Globus pallidus (tissue), 1 donor: ENCODE measurements at places on chromosomes 16 and 17.

GRCh38 chr17:82838386-82839063 lies 1.3 kb downstream of the ZNF750 start:
- no peak for DNase-seq

- DNase-seq = no peak
Observed at GRCh38 chr17:65985571-65985970, 206.4 kb downstream of the CEP112 start.

GRCh38 chr17:6245301-6246177 lies 175.4 kb downstream of the WSCD1 start:
- DNase-seq = no peak

DNA sequence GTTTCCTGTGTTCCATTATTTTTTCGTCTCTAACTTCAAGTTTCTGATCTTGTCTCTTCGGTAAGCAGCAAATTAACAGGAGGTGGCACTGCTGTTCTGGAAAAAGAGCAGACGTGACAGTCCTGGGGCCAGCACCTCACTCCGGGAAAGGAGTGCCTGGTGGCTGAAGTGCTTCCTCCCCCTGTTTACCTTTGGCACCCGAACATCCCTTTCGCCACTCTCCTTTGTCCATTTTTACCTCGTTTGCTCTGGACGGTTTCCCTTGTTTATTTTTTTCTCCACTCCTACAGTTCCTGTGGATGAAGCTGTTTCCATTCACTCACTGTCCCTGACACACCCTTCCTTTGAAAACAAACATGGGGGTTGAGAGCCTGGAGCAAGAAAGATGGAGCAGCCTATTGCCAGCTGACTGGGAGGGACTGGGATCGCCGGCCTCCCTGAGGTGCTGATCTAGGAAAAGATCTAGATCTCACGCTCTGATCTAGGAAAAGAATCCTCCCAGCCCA lies 12.6 kb downstream of the SAP30BP start:
- DNase-seq = peak; percentile 62

- no peak for DNase-seq
Observed at GRCh38 chr16:56774016-56774680, 44.2 kb downstream of the NUP93 start.

- peak; percentile 95 for DNase-seq
Observed at GRCh38 chr17:7241783-7242716, at the start of gene GABARAP. Gene GABARAP, minus strand, starts transcription at chr17:7242449. Its CDS starts 119 bp downstream, at chr17:7242330.

GRCh38 chr17:83162035-83162745 lies 82.8 kb downstream of the METRNL start:
- no peak for DNase-seq

DNA sequence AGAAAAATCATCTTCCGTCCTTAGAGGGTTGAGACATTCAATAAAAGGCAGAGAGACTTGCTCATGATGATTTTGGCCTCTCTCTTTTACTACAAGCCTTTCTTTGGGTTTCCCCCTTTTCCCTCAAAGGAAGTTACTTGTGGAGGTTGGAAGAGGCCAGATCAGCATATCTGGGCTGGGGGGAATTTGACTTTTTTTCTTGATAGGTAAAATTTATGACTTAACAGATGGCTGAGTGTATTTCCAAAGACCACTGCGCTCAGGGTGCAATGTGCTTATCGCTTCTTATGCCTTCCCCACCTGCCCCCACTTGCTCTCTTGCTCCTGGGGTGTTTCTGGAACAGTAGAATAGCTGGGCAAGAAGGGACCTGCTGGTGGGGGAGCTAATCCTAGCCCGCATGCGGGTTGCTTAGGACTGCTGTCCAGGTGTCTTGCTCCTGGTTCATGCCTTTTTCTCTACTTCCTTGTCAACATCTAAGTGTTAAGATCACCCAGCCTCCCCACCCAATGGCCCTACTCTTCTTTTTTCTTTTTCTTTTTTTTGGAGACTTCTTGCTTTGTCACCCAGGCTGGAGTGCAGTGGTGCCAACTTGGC lies 131.9 kb downstream of the MSI2 start:
- DNase-seq = no peak

DNA sequence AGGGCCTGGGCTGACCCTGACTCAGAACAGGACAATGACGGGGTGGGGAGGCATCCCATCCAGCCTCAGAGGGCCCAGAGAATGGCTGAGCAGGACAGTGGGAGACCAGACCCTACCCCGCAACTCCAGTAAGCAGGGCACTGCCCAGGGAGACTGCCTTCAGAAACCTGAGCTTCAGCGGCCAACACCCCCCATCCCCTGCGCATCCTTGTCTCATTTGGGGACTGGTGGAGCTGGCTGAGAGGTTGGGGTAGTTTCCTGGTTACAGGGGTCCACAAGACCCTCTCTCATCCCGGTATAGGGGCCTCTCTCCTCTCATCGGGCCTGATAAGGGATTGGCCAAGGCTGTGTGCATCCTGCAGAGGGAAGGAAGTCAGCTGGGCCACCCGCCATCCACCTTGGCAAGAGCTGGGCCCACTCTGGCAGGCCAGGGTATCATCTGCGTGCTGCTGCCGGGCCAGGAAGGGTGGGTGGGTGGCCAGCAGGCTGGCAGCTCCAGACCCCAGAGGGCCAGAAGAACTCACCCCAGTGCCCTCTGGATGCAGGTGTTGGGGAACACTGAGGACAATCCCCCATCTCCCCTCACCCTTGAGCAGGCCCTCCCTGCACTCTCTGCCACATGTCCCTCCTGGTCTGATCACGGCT lies 229.1 kb downstream of the KATNIP start:
- no peak for DNase-seq

DNA sequence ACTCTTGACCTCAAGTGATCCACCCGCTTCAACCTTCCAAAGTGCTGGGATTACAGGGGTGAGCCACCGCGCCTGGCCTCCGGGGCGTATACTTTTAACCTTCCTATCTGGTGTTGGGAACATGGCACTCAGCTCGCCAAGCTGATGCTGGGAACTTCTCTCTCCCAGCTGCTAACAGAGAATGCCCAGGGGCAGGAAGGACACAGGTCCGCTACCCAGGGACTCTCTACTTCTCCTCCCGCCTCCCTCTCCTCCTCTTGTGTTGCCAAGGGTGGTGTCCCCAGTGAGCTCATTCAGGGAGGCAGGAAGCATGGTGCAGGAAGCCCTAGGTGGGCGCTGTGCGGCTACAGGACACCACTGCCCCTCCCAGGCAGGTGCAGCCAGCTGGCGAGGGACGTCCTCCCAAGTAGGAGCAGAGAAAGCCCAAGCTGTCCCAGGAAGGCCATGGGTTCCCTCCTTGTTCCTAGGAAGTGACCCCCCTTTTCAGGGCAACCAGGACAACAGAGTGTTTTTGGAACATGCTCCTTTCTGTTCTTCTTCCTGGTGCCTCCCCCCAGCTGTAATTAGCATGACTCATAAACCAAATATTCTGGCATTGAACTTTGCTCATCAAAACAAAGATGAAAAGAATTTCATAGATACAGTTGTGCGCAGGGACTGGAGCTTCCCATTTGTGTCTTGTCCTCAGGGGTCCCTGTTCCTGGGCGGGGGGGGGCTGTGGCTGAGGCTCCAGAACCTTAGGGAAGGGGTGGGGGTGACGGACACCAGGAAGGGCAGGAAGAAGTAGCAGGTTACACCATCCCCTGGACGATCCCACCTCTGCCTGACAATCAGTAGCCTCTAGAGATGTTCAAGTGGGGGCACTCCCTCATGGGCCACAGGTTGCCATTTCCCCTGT lies 2.7 kb downstream of the C1QTNF1 start:
- no peak for DNase-seq

DNA sequence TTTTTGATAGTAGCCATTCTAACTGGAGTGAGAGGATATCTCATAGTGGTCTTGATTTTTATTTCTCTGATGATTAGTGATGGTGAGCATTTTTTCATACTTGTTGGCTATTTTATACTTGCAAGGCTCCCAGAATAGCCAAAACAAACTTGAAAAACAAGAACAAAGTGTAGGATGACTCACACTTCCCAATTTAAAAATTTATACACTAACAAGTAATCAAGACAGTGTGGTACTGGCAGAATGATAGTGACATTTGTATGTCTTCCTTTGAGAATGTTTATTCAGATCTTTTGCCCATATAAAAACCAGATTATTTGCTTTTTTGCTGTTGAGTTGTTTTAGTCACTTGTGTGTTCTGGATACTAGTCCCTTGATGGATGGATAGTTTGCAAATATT lies 17.8 kb downstream of the SPECC1 start:
- DNase-seq = no peak

- no peak for DNase-seq
Observed at GRCh38 chr17:50877838-50878237, 11.7 kb upstream of the TOB1 start.

- DNase-seq = no peak
Observed at GRCh38 chr16:69166946-69167930, 19.7 kb upstream of the SNTB2 start.

DNA sequence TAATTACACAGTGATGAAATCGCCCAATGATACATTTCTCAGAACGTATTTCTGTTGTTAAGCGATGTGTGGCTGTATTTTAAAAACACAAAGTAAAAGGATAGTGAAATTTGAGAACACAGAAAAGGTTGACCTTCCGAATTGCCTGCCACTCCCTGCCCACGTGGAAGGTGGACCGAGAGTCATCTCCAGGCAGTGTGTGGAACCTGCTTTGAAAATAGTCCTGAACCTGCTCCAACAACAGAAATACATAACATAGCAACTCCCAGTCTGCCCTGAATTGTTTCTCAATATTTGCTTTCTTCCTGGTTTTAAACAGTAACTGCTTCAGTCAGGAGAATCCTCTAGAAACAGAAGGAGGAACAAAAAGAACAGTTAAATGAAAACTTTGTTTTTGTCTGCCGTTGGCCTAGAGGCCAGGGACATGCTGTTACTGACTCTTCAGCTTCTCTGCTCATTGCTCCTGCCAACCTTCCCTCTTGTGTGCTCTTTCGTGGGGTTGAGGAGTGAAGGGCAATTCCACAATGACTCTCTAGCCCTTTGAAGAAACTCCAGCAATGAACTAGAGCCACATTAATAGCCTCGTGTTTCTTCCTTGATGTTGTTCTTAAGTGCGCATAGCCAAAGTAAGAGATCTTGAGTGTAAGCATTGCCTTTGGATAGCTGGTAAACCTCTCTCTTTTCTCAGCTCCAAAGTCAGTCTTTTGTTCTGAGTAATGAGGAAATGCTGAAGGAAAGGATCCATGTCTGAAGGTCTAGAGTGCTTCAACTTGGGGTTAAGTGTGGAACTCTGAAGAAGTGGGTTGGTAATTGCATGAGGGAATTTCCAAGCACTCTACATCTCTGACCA lies 452.5 kb upstream of the CCL2 start:
- DNase-seq = peak; percentile 7

- DNase-seq = peak; percentile 89
Observed at GRCh38 chr17:8288336-8289102, at the start of gene RANGRF. Gene RANGRF, plus strand, starts transcription at chr17:8288670. Its CDS starts 119 bp downstream, at chr17:8288789.

- no peak for DNase-seq
Observed at GRCh38 chr16:89431630-89432029, 58.7 kb downstream of the ANKRD11 start.

DNA sequence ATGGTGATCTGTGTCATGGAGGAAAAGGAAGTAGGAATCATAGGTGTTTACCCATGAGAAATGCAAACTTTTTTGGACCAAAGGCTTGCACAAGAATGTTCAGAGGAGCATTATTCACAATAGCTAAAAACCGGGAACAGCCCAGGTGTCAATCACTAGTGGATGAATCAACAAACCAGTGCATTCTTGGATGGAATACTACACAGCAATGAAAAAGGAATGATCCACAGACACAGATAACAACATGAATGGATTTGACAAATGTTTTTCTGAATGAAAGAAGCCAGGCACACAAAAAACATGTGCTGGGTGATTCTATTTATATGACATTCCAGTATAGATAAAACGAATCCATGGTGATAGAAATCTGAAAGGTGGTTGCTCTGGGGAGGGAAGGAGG lies 36.0 kb downstream of the WSCD1 start:
- DNase-seq = no peak

DNA sequence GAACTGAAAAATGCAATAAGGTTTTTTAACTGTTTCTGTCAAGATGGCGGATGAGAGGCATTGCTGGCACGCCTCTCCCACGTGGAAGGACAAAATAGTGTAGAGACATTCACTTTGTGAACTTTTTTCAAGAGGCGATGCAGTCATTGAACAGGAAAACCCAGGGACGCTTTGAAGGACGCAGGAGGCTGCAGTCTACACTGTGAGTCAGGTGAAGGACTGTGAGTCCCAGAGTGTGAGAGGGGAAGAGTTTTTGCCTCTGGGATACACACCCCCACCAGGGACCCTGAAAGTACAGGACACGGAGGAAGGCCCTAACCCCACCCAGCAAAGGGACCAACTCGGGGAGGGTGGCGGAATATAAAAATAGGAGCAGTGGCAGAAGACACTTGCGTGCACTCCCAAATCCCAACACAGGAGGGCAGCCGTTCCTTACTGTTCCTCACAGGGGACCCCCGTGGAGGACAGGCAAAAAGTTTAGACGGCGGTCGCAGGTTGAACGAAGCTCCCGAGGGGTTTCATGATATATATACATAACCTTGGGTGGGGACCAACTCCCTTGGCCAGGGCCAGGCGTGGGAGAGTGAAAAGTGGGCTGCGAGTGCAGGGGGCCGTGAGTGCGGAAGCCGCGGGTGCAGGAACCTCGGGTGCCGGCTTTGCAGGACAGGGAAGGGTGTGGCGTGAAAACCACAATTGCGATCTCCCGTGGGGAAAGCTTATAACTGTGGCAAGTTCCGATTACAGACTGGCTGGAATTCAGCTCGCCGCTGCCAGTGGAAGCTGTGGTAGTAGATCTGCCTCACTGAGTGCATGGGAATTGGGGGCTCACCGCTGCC lies 82.0 kb upstream of the ALOX12 start:
- DNase-seq = peak; percentile 45

DNA sequence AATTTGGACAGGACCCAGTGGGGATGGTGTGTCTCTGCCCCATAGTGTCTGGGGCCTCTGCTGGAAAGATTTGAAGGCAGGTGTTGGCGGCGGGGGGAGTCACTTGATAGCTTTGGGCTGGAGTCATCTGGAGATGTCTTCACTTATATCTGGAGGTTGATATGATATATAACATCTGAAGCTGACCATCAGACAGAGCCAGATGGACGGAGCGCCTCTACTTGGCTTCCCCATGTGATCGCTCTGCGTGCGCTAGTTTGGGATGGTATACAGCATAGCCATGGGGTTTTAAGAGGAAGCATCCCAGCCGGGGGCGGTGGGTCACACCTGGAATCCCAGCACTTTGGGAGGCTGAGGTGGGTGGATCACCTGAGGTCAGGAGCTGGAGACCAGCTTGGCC lies 130.7 kb upstream of the NLRP1 start:
- DNase-seq = no peak

DNA sequence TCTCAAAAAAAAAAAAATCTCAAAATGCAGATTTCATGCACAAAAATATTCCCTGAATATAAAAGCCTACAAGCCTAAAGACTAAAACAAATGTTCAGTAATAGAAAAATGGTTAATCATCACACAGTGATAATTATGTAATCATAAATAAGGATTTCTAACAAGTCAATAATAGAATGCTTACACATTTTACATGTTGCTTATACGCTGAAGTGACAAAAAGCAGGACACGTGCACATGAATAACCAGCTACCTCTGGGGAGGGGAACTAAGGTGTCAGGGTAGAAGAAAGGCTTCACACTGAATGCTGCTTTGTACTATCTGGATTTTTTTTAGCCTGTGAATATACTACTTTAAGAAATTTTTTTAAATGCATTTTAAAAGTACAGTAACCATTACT lies 31.1 kb downstream of the HEATR6 start:
- no peak for DNase-seq

GRCh38 chr17:34474706-34475105 lies 104.7 kb upstream of the TMEM132E start:
- no peak for DNase-seq

- DNase-seq = no peak
Observed at GRCh38 chr17:76007131-76007849, 6.6 kb downstream of the CDK3 start.
